ENCODE measurements at places on chromosomes 6 and 20.
A peak's percentile ranks its signal among the peaks of the same experiment; 100 is the strongest.

DNA sequence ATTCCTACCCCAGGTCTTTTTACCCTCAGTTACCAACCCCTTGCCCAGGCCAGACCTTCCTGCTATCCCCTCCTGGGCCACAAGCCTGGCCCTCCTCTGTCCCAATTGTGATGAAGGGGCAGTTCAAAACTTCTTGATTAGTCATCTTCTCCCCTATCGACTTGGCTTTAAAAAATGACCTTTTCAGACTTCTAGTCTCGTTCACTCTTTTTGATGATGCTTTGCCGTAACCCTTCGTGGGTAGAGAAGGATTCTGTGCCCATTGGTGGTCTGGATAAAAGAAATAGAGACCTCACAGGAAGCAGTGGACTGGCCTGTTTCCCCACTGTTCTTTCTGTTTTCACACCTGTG, 5.5 kb downstream of the VEGFA start:
- DNase-seq = no peak

- no peak for DNase-seq
These were observed 104.5 kb downstream of the MKKS start for GRCh38 chr20:10329387-10330005.

DNA sequence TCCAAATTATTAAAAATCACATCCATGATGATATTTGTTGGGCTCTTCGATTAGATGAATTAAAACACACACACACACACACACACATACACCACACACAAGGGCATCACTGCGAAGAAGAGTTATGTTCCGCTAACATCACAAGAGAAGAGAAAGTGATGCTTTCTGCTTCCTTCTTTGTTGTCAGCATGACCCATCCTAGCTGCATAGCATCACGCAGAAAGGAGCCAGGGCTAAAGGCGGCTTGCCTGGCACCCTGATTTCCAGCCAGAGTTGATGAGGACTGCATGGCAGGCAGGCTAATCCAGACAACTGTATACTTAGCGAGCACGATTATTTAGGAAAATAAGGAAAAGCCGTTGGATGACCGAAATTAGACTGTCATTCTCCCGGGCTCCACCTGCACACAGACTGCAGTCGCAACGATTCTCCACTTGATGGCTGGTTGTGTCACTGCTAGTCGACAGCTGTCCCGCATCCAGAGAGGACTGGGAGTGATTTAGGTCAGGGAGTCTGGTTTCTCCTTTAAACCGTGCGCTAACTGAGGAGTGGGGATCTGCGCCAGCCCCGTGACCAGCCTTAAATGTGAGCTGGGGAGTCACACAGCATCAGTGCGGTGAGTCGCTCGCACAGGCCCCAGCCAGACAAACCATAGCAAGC, 70.6 kb upstream of the SOX4 start:
- no peak for DNase-seq

- DNase-seq = no peak
These were observed 36.2 kb downstream of the HLA-F start for GRCh38 chr6:29759457-29759856.

DNA sequence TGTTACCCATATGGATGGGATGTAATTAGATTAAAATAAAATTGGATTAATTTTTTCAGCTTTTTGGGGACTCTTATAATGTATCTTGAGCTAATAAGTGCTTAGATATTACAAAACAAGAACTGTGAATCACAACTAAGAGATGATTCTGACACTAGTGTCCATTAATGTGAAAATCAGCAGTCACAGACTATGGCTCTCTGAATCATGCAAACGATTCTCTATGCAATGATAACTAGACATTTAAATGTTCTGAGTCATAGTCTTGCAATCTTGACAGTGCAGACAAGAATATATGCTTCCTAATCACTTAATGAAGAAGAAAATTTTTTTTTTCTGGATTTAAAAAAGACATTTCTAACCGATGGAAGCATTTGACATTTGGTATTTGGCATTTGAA, 82.2 kb upstream of the OPRM1 start:
- no peak for DNase-seq

DNA sequence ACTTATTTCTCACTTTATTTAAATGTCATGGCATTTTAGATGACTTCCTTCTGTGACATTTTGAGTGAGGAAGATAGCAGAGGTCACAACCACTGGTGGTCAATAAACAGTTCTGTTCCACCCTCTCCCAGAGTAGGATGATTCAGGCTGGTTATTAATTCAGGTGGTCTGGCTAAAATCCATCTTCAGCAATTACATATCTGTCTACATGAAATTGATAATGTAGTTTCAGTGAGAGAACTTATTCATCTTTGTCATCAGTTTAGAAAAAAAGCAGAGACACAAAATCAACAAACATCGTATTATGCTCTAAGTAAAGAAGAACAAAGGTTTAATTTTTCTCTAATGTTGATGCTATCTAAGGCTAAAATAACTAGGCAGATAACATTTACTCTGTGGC, 525.5 kb downstream of the TENT5A start:
- no peak for DNase-seq

GRCh38 chr6:31737315-31737990, 1.1 kb upstream of the CLIC1 start:
- no peak for DNase-seq

GRCh38 chr6:11772109-11772825, 6.3 kb downstream of the ADTRP start:
- peak; percentile 71 for DNase-seq

- DNase-seq = no peak
These were observed 177.7 kb downstream of the KLHL32 start for GRCh38 chr6:97102145-97102790.

GRCh38 chr20:40639676-40640355, 49.2 kb downstream of the MAFB start:
- DNase-seq = no peak

DNA sequence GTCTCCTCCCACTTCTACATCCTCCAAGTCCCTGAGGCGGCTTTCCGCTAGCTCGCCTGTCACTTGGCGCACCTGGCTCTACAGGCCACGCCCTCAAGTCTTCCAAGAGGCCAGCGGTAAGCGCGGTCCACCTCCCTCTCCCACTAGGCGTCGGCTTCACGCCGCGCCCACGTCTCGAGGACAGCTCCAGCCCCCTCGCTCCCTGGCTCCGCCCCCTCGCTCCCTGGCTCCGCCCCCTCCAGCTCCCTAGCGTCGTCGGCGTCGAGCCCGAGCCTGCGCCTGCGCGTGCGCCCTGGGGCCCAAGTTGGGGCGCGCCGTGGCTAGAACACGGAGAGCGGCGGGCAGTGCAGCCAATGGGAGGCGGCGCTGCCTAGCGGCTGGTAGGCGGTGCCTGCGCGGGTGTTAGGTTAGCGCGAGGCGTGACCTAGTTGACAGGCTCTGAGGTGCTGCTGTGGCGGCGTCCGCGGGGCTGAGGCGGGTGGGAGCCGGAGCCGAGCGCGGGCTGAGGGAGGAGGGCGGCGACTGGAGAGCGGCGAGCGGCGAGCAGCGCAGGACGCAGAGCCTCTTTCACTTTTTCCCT, at the start of gene MACROD2:
TSS of gene MACROD2 (plus strand) at position 431 of the 580 bp plus-strand sequence.
- peak; percentile 81 for DNase-seq

DNA sequence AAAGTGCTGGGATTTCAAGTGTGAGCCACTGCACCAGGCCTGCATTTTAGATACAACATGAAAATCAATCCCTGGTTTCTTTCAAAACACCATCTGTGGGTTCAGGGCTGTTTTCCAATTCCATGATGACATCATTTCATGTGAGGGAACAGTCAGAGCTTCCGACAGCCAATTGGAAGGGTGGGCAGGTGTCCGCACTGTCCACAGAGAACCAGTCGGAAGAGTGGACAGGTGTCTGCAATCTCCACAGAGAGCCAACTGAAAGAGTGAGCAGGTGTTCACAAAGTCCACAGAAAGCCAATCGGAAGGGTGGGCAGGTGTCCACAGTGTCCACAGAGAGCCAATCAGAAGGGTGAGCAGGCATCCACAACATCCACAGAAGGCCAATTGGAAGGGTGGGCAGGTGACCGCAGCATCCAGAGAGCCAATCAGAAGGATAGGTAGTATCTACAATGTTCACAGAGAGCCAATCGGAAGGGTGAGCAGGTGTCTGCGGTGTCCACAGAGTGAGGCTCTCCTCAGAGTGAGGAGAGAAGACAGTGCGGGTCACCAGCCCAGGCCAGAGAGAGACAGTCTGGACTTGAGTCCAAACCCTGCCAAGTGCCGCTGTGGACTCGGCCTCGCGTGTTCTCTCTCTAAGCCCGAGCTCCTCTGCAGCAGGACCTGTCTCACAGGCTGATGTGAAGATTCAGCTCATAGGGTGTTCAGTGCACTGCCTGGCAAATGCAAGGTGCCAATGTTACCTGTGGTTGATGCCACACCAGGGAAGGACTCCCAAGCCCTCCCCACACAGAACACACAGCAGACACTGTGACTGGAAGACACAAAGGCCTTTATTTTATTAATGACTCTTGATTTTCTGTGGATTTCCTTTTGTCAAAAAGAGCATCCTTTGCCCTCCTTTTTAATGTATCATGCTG, 57.3 kb downstream of the DLL1 start:
- DNase-seq = no peak

DNA sequence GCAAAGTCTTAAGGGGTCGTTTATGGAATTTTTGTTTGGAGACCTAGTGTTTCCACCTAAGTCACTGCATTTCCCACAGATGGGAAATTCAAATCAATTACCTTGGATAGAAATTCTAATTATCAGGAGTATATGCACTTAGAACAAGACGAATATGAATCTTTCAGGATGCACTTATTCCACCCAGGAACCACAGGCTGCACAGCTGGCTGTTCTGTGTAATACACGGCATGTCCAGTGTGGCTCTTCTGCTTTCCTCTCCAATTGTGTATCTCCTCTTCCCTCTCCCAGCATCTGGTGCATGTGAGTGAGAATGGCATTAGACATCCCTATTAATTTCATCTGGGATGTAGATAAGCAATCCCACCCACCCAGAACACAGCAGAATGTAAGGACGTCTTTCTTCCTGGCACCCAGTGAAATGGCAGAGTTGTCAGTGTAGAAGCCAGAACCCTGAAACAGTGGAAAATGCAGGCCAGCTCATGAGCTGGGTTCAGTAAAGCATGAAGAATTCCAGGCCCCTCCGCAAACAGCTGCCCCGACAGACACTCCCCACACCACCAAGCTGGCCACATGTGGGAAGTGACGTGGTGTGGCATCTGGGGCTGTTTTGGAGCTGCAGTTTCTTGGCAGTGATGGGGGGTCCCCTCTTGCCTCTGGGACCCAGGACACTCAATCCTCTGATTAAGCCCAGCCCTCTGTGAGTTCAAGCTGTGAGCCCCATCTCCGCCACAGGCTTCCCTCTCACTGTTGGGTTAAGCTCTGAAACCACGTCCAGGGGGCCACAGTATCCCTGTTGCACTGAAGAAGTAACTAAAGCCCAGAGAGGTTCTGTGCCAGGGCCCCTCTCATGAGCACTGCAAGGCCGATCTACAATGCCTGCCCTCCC, 180.1 kb upstream of the CST7 start:
- DNase-seq = peak; percentile 71

GRCh38 chr20:54199721-54200176, 8.1 kb upstream of the PFDN4 start:
- peak; percentile 95 for DNase-seq

DNA sequence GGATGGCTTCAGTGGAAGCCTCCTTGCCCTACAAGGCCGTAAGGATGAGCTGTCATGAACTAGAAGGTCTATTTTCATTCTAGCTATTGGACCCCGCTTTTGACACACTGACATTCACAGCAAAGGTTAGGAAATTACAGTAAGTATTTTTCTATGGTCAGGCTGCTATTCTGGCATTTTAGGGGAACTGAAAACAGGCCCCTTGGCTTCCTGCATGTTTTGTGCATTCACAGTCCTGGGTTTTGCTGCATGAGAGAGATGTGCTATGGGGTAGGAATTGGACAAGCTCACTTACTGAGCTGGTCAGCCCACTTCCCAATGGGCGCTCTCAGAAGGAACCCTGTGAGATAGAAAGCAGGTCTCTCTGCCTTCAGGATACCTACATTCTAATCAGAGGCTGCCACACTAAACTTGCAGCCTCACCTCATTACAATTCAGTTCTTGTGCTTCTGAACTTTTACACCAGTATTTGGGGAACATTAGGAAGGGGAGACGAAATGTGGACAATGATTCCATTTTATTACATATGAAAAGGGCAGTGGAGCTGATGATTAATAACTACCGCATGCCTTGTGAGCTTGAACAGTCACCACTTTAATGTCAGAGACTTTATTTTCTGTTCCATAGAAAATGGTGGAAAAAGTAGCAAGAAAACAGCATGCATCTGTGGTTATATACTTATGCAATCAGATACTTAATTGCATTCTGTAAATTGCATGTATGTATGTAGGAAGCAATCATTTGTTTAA, 86.6 kb upstream of the TAB2 start:
- no peak for DNase-seq

- DNase-seq = no peak
These were observed 39.7 kb upstream of the GJA1 start for GRCh38 chr6:121395736-121396135.

DNA sequence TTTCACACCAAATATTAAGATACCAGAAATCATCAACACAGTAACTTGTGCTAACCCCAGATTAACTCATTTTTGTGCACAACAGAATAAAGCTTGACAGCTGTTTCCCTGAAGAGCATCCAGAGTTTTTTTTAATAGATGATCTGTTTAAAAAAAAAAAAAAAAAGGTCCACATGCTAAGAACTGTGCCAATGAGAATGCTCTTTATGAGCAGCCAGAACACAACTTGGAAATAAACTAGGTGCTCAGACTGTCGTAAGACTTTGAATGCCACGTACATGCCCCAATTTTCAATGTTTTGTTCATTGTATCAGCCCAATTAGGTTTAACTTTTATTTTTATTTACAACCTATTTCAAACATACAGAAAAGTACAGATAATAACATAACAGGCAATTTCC, 47.3 kb downstream of the STAU1 start:
- DNase-seq = no peak

GRCh38 chr6:150813319-150813992, 52.0 kb upstream of the MTHFD1L start:
- DNase-seq = no peak

DNA sequence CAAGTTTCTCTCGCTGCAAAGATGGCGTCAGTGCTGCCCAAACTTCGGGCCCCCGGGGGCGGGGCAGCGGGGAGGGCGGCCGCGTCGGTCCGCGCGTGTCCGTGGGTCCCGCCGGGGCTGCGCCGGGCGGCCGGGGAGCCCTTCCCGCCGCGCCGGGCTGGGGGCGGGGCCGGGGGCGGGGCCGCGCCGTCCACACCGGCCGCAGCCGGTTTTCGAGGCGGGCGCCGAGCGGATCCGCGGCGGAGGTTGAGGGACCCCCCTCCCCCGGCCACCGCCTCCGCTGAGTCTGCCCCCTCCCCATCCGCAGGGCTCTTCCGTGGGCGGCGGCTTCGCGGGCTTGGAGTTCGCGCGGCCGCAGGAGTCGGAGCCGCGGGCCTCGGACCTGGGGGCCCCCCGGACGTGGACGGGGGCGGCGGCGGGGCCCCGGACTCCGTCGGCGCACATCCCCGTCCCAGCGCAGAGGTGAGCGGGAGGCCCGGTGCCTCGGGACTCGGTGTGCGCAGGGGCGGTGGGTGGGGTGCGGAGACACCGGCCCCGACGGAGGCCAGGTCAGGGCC, 572 bp downstream of the SLC2A4RG start:
- DNase-seq = peak; percentile 87

DNA sequence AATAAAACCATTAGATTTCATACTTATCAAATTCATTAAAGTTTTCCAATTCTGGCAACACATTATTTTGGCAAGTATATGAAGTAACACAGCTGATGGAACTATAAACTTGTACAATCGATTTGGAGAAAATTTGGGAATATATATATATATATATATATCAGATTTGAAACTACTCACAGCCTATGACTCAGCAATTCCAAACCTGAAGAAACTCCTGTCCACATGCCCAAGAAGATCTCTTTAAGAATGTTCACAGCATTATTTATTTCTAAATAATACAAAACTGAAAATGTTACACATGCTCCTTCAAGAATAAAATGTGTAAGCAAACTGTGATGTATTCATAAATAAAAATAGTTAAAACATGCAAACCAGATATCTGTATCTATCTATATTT, 270.1 kb downstream of the TFAP2A start:
- DNase-seq = no peak
